ENCODE measurements at places on chromosomes 12 and 14.
A peak's percentile ranks its signal among the peaks of the same experiment; 100 is the strongest.

DNA sequence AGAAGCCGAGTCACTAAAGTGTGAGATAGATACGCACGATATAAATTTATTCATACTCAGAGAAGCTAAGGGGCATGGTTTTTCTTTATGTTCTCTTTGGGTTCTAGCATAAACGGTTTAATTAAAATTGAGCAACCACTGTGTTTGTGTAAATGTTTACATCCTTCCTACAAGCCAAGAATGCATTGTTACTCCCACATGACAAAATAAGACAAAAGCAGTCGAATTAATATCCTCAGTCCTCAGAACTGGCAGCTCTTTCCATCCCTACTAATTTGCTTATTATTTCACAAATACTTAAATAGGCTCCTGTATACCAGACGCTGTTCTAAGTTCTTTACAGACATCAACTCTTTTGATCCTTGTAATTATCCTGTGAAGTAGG is 32.0 kb downstream of the SSPN start:
- no peak for DNase-seq

DNA sequence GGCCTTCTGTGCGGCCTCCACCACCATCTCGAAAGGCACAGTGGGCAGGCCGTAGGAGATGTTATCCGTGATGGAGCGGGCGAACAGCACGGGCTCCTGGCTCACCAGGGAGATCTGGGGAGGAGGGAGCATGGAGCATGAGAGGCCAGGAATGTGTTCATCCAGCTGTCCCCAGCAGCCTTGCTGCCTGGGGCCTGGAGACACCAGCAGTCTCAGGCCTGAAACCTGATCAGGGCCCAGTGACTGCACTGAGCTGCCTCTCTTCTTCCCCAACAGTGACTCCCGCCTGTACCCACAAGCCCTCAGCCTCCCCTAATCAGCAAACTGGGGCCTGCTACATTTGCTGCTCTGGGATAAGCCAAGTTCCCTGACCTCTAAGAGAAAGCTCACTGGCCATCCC is 30.9 kb downstream of the ABCB9 start:
- DNase-seq: no peak

GRCh38 chr14:24426912-24427536 is 2.4 kb downstream of the CBLN3 start:
- peak; percentile 63 for DNase-seq

DNA sequence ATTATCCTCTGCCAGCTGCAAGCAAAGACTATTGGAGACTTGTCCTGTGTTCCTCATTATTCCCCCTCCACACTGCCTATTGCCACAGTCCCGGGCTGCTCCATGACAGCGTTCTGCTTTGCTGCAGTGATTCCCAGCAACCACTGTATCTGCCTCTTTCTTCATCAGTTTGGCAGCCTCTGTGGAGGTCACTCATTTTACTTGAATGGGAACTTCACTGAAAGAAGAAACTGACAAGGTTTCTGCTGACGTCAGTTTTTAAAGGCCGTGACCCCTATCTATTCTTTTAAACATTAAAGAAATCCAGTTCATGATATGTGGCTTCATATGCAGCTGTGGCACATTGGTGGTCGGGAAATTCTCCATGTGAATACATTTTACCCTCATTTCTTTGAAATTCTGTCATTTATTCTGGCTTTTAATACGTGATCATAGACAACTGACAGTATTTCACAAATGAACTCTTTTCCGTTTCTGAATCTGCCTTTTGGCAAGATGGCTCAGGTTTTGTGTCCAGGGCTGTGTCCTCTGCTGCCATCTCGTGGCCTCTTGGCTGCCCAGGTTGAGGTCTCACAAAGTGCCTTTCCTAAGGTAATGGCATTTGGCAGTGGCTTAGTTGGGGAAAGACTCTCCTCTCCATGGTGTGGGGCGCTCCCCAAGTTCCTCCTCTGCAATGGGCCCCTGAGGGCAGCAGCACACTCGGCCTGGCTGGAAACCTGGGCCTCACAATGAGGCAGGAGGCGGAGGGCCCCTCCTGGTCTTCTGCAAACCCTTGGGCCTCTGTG is 5.8 kb downstream of the TMEM253 start:
- peak; percentile 70 for DNase-seq

All from CD4-positive, alpha-beta T cell (primary cell).